ENCODE measurements at places on chromosomes 3 and 15.

- no peak for DNase-seq
Measured at GRCh38 chr3:198046120-198046857, 86.3 kb downstream of the LMLN start.

GRCh38 chr15:36940636-36941260 is 159.6 kb downstream of the MEIS2 start:
- no peak for DNase-seq

DNA sequence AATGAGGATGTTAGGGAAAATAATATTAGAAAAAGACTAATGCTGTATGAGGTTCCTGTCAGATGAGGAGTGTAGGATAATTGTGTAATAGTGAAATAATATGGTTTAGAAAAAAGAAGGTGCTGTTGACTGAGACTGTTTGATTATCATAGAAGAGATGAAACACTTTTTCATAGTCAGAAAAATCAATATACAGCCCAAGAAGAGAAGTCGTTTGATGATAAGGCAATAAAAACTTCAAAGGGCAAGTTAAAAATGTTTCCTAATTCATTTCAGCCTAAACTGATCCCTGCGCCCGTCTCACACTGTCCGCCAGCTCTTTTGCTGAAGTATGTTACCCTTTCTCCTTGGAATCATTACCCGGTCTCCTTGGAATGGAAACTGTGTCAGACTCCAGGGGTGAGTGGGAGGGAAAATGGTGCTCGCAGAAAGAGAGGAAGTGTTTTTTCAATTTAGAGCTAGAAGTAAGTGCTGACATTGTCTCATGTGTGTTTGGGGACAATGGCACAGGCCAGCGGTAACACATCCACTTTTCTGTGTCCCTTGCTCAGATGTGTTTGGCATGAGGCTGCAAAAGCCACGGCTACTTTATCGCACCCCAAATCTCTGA is 23.6 kb downstream of the DUT start:
- no peak for DNase-seq

GRCh38 chr3:61966200-61966599 is 404.8 kb downstream of the PTPRG start:
- DNase-seq: no peak

DNA sequence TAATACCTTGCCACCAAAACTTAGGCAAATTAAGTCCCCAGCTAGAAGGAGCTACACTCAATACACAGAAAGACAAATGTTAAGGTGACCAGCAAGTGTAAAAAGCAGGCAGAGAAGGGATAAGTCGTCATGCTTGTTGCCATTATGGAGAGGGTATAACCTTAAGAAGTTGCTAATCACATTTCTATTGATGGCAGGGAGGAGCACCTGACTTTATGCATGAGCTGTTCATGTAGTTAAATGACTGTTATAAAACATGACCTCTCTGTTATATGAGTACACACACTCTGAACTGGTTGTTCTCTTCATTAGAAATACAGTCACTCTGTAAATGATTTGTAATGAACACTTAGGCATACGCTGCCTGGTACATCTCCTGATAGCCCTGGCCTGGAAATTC is 6.6 kb upstream of the CCNL1 start:
- no peak for DNase-seq

- no peak for DNase-seq
Measured at GRCh38 chr3:15405448-15406050, 21.8 kb downstream of the METTL6 start.

GRCh38 chr3:146577662-146578061 is 27.5 kb downstream of the PLSCR5 start:
- no peak for DNase-seq

DNA sequence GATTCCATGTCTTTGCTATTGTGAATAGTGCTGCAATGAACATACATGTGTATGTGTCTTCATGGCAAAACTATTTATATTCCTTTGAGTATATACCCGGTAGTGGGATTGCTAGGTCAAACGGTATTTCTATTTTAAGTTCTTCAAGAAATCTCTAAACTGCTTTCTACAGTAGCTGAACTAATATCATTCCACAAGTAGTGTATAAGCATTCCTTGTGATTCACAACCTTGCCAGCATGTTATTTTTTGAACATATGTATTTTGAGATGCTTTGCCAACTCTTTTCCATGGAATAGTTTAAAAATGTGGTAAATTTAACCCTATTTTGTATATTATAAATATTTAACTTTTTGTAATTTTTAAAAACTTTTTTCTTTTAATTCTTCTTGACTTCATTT is 592.7 kb upstream of the NAALADL2 start:
- DNase-seq: no peak

DNA sequence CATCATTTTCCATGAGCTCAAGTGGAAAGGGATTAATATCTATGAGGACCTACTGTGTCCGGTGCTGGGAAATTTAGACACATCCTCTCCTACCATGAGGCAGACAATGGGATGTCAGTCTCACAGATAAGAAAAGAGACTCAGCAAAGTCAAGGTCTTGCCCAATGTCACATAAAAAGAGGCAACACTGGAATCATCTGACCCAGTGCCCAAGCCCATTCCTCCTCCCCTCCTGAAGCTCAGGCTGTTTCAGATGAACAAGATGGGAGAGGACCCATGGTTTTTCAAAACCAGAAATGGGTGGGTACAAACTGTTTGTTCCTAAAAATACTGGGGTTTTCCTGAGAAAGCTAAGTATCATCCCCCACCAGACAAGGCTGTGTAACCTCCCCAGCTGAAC is 22.2 kb downstream of the POC1A start:
- DNase-seq: no peak

DNA sequence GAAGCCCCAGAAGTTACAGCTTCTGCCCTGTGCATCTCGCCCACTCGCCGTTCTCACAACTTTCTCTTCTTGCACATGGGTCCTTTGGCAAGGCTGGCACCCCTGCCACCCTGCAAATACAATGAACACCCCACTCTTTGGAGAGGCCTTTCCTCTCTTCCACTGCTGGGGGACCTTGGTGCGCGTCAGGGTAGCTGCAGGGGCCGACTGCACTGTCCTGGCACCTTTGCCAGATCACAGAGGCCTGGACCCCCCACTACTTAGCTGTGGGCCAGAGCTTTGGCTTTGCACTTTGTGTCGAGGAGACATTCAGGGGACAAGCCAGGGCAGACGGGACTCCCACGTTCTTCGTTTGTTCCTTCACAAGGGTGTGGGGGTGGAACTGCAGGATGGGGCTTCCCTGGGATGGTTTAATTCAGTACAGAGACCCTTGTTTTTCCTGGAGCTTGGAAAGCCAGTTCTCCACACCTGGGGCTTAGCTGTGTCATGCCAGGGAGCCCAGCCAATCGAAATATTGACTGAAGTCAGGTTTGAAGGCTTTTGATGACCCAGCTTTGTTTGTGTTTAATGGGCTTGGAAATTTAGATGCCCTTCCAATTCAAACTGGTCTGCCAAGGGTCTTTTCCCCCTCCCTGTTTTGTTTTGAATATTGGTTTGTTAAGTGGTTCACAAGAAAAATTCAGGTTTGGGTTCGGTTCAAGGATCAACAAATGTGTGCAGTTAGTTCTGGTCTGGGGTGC is 256.1 kb upstream of the TLE3 start:
- no peak for DNase-seq

GRCh38 chr3:150396491-150396890 is 11.6 kb upstream of the TSC22D2 start:
- no peak for DNase-seq

DNA sequence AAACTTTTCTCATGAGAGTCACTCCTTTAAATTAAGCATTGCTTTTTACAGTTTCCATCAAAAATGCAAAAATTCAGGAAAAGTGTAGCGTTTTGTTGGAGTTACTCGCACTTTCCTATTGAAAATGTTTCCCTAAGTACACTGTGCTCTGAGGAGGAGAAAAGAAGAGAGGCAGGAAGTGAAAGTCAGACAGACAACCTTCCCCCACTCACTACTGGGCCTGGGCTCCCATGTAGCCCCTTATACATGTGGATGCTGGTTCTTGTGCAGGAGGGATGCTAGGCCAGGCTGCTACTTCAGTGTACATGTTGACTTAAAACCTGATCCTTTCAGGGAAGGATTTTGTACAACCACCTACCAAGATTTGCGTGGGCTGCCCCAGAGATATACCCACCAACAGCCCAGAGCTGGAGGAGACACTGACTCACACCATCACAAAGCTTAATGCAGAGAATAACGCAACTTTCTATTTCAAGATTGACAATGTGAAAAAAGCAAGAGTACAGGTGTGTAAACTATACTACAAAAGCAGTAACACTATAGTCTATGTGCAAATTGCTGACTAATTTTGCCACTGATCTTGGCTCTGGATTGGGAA is 15.1 kb downstream of the KNG1 start:
- no peak for DNase-seq

DNA sequence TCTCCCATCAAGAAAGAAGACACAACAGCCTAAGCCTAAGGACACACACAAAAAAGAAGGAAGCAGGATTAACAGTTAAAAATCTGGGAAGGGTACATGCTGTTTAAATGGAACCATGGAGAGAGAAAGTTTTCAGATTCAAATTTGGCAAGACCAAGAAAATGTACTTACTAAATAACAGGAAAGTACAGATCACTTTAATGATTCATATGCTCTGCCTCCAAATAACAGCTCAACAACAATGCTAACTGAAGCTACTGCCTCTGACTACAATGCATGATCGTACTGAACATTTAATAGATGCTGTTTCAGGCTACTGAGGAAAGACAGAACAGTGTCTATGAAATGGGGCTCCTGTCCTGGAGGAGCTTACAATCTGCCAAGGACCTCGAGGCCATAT is 8.4 kb upstream of the NMB start:
- no peak for DNase-seq

GRCh38 chr3:172148241-172148640 is 108.9 kb downstream of the FNDC3B start:
- DNase-seq: no peak

- DNase-seq: no peak
Measured at GRCh38 chr3:148759430-148759829, 61.7 kb downstream of the AGTR1 start.

- no peak for DNase-seq
Measured at GRCh38 chr3:12681089-12681942, 17.4 kb upstream of the RAF1 start.

DNA sequence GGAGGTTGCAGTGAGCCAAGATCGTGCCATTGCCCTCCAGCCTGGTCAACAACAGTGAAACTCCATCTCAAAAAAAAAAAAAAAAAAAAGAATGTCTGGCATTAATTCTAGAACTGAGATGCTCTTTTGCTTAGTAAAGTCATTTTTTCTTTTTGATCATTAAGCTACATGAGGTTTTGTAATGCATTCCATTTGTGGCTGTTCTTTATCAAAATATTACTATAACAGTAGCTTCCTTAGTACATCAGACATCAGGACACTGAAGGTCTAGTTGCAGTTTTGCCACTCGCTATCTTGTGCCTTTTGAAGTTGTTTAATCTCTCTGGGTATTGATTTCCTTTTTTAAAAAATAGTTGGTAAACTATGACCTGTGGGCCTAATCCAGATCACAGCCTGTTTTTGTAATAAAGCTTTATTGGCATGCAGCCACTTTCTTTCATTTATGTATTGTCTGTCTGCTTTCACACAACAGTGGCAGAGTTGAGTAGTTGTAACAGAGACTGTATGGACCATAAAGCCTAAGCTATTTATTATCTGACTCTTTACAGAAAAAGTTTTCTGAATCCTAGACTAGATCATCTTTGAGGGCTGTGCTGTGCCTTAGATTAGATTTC is 76.6 kb downstream of the SLC25A26 start:
- no peak for DNase-seq

DNA sequence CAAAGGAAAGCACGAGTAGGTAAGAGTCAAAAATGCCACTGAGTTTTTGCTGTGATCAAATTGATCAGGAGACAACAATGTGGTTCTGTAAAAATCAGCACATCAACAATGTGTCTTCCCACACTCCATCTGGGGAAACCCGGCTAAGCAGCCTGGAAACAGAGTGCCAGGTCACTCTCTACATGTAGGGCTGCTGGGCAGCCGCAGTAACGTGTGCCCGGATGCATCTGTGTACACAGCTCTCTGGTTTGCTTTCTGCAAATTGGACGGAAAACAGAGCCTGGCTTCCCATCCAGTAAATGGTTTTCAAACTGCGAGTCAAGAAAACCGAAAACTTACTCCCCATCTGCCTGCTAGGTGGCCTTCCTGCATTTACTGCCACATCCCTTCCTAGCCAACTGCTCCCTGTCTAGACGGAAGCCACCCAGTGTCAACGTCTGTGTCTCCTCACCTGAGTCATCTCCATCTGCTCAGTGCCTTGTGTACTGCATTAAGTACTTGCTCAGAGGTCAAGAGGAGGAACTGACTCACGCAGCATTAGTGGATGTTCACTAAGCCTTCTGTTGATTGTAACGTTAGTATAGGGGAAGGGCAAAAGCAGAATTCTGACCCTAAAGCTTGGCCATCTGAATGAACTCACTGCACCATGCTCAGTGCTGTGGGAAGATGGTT is 124.1 kb downstream of the TJP1 start:
- DNase-seq: no peak

- no peak for DNase-seq
Measured at GRCh38 chr3:151156618-151157216, 46.3 kb downstream of the GPR171 start.

DNA sequence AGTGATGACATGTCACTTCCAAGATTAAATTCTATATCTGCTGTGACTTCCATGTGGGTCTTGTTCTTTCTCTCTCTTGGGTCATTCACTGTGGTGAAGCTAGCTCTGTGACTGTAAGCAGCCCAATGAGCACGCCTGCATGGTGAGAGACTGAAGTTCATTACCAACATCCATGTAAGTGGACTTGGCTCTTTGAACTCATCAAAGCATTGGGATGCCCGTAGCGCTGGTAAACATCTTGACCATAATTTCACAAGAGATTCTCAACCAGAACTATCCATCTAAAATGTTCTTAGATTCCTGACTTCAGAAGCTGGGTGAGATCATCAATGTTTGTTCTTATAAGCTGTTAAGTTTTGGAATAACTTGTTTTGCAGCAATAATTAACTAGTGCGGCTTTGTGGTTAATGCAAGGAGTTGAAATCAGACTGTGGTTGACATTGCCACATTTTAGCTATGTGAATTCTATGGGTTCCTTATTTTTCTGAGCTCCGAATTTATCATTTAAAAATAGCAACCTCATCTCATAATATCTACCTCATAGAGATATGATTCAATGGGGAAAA is 31.6 kb upstream of the LRRC3B start:
- DNase-seq: no peak

DNA sequence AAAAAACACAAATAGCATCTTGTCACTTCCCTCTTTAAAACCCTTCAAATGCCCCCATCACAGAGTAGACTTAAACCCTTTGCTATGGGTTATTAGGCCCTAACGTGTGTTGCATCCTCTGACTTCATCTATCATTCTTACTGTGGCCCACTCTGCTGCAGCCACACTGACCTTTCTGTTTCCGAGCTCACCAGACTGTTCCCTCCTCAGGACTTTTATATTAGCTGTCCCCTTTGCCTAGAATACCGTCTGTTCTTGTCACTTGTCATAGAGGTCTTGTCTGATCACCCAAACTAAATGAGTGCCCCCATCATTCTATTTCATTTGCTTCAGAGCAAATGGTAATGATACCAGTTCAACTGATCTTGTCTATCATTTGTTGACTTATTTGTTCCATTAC is 877 bp upstream of the FEM1B start:
- no peak for DNase-seq

DNA sequence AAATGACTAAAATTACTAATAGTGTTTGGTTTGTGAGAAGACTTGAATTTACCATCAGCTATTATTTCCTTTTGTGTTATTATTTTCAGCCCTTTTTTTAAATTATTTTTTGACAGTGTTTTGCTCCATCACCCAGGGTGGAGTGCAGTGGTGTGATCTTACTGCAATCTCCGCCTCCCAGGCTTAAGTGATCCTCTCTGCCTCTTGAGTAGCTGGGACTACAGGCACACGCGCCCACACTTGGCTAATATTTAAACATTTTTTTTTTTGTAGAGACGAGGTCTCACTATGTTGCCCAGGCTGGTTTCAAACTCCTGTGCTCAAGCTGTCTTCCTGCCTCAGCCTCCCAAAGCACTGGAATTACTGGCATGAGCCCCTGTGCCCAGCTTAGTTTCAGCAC is 31.7 kb upstream of the UTS2B start:
- DNase-seq: no peak

All from gastrocnemius medialis (tissue), 4 donors.